ENCODE measurements at places on chromosomes 3 and 15. TPM values are rescaled to one million over a fixed set of nuclear protein-coding genes. Genes with fewer than 3 reads are reported as not detected.

- H3K4me3 ChIP-seq, result no peak overlapping the region
- H3K27me3 ChIP-seq, result no peaks in the 10 kb centered on the region
- H3K36me3 ChIP-seq, result no peaks in the 10 kb centered on the region
- DNase-seq, result no peak
These were observed 210.8 kb downstream of the RPLP1 start for GRCh38 chr15:69663441-69663840.

GRCh38 chr15:58909616-58910015 is 23.9 kb downstream of the SLTM start:
- H3K27ac ChIP-seq, result no peak overlapping the region
- DNase-seq, result no peak
- no peaks in the 10 kb centered on the region for H3K27me3 ChIP-seq

Gene ATP13A4
- total RNA-seq, result 17.5 TPM

Gene SERINC4
- total RNA-seq, result 0.36 TPM

DNA sequence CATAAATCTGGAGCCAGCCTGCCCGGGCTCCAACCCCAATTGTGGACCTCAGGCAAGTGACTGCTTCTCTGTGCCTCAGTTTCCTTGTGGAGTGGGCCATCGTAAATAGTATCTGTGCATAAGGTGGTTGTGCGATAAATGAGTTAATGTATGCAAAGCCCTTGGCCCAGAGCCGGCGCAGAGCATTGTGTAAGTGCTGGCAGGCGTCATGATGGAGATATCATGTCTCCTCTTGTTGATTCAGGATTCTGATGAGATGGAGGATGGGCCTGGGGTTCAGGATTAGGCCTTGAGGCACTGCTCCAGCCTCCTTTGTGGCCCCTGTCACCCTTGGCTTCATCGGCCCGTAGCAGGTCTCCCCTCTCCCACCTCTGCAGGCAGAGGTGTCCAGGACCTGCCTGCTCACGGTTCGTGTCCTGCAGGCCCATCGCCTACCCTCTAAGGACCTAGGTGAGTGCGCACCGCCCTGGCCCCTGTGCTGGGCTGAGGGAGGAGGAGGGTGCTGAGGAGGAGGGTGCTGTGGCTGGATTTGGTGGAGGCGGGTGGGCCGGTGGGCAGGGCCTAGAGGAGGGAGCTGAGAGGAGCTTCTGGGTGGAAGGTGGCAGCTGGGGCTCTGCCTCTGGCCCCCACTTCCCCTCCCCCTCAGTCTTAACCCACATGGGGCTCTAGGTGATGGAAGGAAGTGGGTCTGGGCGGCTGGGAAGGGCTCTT is 1.3 kb downstream of the PLA2G4B start:
- H3K36me3 ChIP-seq, result no peaks in the 10 kb centered on the region
- no peak overlapping the region for H3K4me3 ChIP-seq
- H3K27ac ChIP-seq, result no peak overlapping the region
- no peaks in the 10 kb centered on the region for H3K27me3 ChIP-seq
- no peaks in the 10 kb centered on the region for H3K4me1 ChIP-seq
- DNase-seq, result no peak

- H3K27ac ChIP-seq, result peak overlapping the region; percentile 45
- no peaks in the 10 kb centered on the region for H3K27me3 ChIP-seq
- no peak for DNase-seq
- H3K4me3 ChIP-seq, result no peak overlapping the region
These were observed 46.3 kb upstream of the UTS2B start for GRCh38 chr3:191376516-191377141.

GRCh38 chr15:49215768-49216739 is 46.0 kb downstream of the GALK2 start:
- no peaks in the 10 kb centered on the region for H3K36me3 ChIP-seq
- no peak for DNase-seq
- H3K4me1 ChIP-seq, result no peaks in the 10 kb centered on the region
- H3K27me3 ChIP-seq, result no peaks in the 10 kb centered on the region
- H3K27ac ChIP-seq, result no peak overlapping the region

GRCh38 chr3:106022913-106023312 is 154.1 kb upstream of the CBLB start:
- no peak for DNase-seq
- no peak overlapping the region for H3K27ac ChIP-seq
- H3K4me1 ChIP-seq, result no peaks in the 10 kb centered on the region
- no peaks in the 10 kb centered on the region for H3K36me3 ChIP-seq

DNA sequence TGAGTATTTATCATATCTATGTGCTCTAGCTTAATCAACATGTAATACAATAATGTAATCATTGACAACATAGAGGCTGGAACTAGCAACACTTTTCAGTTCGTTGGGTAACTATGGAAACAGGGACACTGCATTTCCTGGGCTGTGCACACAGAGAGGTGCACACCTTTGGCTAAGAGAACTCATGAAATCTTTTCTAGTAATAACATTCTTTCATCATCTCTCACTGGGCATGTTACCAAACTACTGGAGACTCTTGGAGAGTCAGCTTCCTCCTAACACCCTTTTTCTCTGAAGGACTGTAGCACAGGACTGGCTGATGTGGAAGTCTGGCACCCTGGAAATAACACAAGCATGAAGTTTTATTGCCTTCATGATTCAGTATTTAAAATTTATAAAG is 135.6 kb downstream of the KCNMB2 start:
- no peaks in the 10 kb centered on the region for H3K36me3 ChIP-seq
- H3K4me1 ChIP-seq, result peaks cover 2% of the 10 kb centered on the region
- no peaks in the 10 kb centered on the region for H3K27me3 ChIP-seq
- H3K27ac ChIP-seq, result no peak overlapping the region

DNA sequence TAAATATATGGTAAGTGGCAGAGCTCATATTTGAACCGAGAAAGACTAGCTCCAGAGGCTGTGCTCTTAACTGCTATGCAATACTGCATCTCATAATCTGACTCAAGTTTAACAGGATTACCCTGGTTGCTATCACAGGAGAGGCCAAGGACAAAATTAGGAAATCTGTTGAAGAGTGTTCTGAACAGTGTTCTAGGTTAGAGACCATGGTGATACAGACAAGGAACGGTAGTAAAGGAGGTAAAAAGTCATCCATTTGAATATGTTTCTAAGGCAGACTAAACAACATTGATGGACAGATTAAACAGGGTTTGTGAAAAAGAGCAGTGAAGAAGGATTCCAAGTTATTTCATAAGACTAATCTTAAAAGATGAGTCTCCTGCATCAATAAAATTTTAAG is 22.1 kb downstream of the PLOD2 start:
- H3K4me3 ChIP-seq, result no peak overlapping the region
- H3K27me3 ChIP-seq, result no peaks in the 10 kb centered on the region
- no peak for DNase-seq
- H3K36me3 ChIP-seq, result no peaks in the 10 kb centered on the region

- H3K27me3 ChIP-seq, result no peaks in the 10 kb centered on the region
- DNase-seq, result no peak
- H3K4me3 ChIP-seq, result no peak overlapping the region
These were observed 584.3 kb downstream of the NSUN3 start for GRCh38 chr3:94647131-94647530.

Gene NR2F2
- 343 TPM for total RNA-seq

Gene CCRL2
- total RNA-seq, result 1.2 TPM

DNA sequence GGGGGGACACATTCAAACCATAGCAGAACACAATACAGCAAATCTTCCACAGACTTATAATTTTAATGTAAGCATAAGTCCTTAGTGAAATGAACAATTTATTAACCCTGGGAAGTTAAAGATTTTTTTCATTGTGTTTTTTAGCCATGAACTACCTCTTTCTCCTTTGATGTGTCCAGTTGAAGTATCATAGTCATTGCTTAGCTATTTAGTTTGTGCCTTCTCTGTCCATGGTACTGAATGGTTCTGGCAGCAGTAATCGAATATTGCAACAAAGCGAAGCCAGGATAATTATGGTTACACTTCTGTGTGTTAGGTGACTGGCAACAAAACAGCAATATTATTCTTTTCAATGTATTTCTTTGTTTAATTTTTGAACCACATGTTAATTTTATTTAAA is 403.0 kb upstream of the ONECUT1 start:
- no peak for DNase-seq
- no peaks in the 10 kb centered on the region for H3K27me3 ChIP-seq
- H3K4me1 ChIP-seq, result no peaks in the 10 kb centered on the region
- H3K36me3 ChIP-seq, result no peaks in the 10 kb centered on the region

- H3K4me1 ChIP-seq, result no peaks in the 10 kb centered on the region
- no peak overlapping the region for H3K27ac ChIP-seq
- DNase-seq, result no peak
- H3K27me3 ChIP-seq, result no peaks in the 10 kb centered on the region
These were observed 226.6 kb downstream of the ALCAM start for GRCh38 chr3:105593315-105593714.

GRCh38 chr15:64772488-64772887 is 2.9 kb downstream of the RBPMS2 start:
- no peaks in the 10 kb centered on the region for H3K27me3 ChIP-seq
- no peaks in the 10 kb centered on the region for H3K36me3 ChIP-seq
- H3K27ac ChIP-seq, result no peak overlapping the region

DNA sequence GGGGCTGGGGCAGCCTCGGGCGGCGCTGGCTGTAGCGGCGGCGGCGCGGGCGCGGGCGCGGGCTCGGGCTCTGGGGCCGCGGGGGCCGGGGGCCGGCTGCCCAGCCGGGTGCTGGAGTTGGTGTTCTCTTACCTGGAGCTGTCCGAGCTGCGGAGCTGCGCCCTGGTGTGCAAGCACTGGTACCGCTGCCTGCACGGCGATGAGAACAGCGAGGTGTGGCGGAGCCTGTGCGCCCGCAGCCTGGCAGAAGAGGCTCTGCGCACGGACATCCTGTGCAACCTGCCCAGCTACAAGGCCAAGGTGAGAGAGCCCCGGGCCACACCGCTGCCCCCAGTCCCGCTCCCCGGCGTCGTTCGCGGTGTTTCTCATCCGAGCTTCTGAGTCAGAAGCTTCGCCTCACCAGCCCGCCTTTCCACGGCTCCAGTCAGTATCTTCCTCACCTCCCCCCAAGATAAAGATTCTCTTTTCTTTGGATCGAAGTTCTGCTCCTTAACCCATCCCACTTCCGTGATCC is 600 bp downstream of the FBXO45 start:
- H3K4me3 ChIP-seq, result peak overlapping the region; percentile 92
- no peaks in the 10 kb centered on the region for H3K36me3 ChIP-seq
- peak; percentile 11 for DNase-seq
- no peaks in the 10 kb centered on the region for H3K27me3 ChIP-seq
- peaks cover 5% of the 10 kb centered on the region for H3K4me1 ChIP-seq

Gene GOLGB1
- total RNA-seq, result 50.2 TPM
